Astrocyte of the spinal cord (primary cell): ENCODE measurements at places on chromosomes 1 and 21.

DNA sequence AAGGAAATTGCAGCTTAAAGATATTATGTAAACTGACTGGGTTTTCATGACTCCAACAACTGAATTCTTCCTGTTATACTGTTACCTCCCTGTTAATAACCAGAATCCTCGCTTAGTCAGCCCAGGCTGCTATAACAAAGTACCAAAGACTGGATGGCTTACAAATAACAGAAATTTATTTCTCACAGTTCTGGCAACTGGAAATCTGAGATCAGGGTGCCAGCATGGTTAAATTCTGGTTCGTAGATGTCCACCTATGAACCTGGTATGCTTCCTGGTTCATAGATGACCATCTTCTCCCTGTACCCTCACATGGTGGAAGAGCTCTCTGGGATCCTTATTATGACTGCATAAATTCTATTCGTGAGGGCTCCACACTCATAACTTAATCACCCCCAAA is 8.1 kb upstream of the TCHHL1 start:
- no peak for DNase-seq

- no peak for DNase-seq
These were observed 18.0 kb downstream of the AGPAT3 start for GRCh38 chr21:43882952-43883545.

DNA sequence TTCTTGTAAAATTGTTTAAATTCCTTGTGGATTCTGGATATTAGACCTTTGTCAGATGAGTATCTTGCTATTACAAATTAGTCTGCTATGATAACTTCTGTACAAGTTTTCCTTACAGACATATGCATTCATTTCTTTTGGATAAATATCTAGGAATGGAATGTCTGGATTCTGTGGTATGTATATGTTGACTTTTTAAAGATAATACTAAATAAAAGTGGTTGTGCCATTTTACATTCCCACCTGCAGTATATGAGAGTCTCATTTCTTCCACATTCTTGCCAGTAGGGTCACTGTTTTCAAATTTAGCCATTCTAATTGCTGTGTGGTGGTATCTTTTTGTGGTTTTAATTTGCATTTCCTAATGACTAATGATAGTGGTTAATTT is 53.9 kb downstream of the SYDE2 start:
- DNase-seq: peak; percentile 22

- DNase-seq: peak; percentile 36
These were observed 50.4 kb downstream of the SLC16A1 start for GRCh38 chr1:112905395-112906149.

GRCh38 chr1:230043081-230043480 is 24.0 kb upstream of the GALNT2 start:
- DNase-seq: no peak

GRCh38 chr1:206782448-206782847 is 10.2 kb upstream of the IL10 start:
- no peak for DNase-seq

DNA sequence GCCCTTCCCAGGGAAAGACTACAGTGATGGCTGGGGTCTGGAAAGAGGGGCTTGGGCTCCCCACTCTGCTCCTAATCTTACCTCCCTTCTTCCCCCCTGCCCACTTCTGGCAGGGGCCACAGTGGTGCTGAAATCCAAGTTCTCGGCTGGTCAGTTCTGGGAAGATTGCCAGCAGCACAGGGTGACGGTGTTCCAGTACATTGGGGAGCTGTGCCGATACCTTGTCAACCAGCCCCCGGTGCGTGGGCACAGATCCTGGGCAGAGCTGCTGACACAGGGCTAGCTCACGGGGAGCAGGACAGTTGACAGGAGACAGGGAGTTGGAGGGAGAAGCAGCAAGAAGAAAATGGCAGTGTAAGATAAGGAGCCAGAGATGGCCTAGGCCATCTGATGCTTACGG is 2.4 kb downstream of the SLC27A3 start:
- DNase-seq: no peak

- DNase-seq: no peak
These were observed 14.4 kb downstream of the ADAMTS5 start for GRCh38 chr21:26952374-26953066.

DNA sequence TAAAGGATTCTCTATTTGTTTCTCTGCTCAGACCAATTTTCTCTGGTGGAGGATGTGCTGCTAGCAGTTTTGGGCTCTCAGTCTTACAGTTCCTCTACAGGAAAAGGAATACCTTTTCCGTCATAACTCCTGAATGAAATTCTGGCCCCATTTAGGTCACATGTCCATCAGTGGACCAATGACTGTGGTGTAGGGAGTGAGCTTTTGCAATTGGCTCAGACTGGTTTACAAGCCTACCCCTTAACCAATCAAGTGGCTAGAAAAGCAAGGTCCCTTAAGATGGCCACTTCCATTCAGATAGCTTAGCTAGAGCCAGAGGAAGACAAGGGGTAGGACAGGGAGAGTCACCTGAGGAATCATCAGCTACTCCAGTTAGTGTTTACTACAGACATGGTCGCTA is 16.4 kb upstream of the ZNF281 start:
- DNase-seq: no peak

DNA sequence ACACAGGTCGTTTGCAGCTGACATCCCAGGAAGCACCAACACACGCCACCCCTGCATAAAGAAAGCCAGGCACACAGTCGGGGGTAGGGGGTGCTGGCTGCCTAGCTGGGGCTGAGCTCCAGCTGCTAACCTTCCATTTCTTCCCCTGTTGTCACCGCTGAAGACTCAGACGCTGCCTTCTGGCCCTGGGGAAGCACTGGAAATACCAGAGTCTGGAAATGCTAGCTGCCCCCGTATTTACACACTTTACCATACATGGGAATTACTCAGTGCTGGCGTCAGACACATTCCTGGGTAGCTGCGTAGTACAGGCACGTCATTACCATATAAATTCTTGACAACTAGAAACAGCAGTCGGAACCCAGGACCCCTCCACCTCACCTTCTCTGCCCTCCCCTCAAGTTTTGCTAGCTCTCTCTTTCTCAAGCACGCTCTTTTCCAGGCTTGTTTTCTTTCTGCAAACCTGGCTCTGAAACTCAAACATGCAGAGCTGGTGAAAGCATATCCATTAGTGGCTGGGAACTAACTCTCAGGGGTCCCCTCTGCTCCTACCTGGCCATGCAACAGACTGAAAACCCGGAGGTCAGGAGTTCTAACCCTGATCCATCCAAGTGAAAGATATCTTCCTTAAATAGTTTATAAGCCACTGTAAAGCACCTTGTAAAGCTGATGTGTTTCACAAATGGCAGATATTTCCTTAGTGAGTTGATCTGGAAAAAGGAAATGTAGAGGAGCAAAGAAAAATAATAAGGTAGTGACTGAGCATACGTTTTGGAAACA is 3.3 kb downstream of the CSRP1 start:
- peak; percentile 98 for DNase-seq

DNA sequence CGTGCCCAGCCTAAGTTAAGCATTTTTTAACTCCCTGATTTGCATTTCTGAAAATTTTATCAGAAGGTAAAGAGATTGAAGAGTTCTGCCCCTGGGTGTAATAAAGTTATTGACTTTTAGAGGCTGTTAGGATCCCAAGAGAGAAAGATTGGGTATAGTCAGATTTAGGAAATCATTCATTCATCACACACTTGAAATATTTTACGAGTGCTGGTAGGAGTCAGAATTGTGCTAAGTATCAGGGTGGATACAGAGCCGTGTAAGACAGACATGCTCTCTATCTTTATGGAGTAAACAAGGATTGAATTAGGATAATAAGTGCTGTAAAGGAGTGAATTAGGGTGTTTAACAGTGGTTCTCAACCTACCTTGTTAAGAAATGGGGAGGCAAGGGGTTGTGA is 3.0 kb downstream of the SZT2 start:
- no peak for DNase-seq

- DNase-seq: peak; percentile 12
These were observed 1.3 kb downstream of the JAM2 start for GRCh38 chr21:25640202-25640942.

DNA sequence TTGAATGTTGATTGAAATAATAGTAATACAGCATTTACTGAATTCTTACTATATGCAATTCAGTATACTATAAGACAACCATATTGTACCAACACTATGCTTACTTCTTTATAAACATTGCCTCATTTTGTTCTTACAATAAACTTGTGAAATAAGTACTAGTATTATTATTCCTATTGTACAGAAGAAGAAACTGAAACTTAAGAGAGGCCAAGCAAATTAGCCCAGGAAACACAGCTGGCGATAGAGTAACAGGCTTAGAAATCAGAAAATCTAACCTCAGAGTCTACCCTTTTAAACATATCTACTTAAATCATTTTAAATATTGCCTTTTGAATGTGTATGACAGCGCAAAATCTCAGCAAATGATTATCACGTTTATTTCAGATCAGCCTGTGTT is 41.7 kb downstream of the FASLG start:
- DNase-seq: no peak

- DNase-seq: no peak
These were observed 354.3 kb downstream of the SRGAP2C start for GRCh38 chr1:121538943-121539575.

DNA sequence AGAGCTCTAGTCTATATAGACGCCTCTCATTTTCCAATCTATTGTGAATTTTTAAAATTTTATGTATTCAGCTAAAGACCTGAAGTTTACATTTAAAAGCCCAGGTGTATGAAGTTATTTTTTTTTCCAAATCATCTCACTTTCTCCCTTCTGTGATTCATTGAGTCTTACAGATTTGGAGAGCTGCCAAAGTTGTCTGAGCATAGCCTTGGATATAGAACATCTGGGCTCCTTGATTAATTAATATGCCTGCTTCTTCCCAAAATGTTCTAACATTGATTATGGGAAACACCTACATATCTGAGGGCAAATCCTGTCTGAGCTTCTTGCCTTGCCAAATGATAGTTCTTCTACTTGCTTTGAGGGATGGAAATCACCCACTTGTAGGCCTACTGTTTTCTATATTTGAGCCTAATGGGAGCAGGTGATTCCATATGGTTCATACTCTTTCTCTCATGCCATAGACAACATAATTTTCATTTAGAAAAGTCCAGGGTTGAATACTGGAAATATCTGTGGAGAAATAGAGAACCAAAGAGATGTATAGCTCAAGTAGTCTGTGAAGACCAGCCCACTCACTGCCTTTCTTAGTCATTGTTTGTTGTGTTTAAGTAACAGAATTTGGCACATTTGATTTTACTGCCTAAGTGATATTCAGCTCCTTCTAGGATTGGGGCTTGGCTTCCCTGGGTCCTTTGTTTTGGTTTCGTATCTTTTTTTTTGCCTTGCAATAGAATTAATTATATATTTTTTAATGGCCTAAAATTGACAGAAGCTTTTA is 46.2 kb downstream of the MACF1 start:
- DNase-seq: peak; percentile 37

DNA sequence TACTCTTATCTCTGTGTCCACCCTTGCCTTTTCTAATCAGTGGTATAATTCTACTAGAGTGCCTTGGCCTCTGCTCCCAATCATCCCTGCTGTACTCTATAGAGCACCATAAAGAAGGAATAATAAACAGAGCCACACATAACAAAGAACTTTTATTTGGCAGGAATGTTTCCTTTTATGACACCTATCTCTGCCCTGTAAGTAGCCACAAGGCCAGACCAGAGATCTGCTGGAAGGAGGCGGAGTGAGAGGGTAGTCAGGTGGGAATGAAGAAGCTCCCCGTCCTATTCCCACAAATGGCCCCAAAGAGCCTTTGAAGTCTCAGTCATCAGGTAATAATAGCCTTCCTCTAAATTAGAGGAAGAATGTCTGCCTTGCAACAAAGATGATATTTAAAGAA is 32.7 kb downstream of the WLS start:
- no peak for DNase-seq

DNA sequence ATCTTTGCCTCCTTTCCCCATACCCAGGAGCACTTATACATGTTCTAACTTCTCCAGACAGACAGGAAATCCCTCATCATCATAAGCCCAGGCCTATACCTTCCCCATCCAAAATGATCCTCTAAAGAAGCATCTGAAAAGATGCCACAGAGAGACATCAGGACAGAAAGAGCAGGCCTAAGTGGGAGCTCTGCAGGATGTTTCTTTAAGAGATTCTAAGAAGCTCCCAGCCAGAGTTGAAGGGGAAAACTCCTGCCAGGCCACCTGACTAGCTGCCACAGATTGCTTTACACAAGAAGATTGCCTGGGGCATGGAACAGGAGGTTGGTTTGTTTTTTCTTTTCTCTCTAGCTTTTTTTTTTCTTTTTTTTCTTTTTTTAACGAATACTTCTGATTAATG is 275.8 kb downstream of the VAV3 start:
- DNase-seq: no peak

DNA sequence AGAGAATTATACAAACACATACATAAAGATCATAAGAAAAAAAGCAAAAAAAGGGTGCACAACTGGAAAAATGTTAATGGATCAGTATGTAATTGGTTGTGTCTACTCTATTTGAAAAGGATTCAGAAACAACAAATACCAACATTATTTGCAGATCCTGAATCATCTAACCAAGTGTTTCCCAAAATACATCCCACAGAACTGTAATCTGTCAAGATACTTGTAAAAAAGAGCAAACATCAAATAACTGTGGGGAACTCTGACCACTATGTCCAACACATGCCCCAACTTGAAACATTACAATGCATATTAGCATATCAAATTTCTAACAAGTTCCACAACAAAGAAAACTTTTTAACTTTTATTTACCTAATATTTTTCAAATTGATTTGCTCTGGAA is 22.6 kb downstream of the ANKRD13C start:
- peak; percentile 30 for DNase-seq

GRCh38 chr21:42392731-42393442 is 3.0 kb downstream of the TMPRSS3 start:
- DNase-seq: peak; percentile 43

- DNase-seq: no peak
These were observed 56.1 kb upstream of the TACSTD2 start for GRCh38 chr1:58633121-58633520.

- peak; percentile 61 for DNase-seq
These were observed 434 bp downstream of the EVA1B start for GRCh38 chr1:36322786-36323635.

DNA sequence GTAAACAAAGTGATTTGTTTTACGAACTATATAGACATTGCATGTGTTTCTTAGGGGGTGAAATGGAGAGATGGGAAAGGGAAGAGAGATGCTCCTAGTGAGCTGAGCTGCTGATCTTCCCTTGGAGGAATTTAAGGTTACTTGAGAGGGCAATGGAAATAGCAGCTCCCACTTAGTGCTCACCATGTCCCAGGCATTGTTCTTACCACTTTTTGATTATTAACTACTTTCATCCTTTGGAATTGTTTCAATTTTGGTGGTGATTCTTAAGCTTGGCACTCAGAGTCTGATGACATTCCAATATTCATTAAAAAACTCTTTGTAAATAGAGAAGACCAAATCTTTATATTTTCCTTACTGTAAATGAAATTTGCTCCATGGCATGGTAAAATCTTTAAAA is 124.9 kb downstream of the ITSN1 start:
- peak; percentile 50 for DNase-seq

DNA sequence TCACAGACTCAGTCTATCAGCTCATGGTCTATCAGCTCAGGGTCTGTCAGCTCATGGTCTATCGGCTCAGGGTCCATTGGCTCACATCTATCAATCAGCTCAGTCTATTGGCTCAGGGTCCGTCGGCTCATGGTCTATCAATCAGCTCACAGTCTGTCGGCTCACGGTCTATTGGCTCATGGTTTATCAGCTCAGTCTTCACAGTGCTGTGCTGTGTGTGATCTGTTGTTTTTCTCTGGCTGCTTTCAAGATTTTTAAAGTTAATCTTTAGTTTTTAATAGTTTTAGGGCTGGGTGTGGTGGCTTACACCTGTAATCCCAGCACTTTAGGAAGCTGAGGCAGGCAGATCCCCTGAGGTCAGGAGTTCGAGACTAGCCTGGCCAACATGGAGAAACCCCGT is 14.4 kb downstream of the C1orf159 start:
- DNase-seq: no peak

GRCh38 chr1:68745451-68745850 is 248.6 kb upstream of the DEPDC1 start:
- peak; percentile 2 for DNase-seq
